ENCODE measurements at places on chromosomes 2 and 18.

DNA sequence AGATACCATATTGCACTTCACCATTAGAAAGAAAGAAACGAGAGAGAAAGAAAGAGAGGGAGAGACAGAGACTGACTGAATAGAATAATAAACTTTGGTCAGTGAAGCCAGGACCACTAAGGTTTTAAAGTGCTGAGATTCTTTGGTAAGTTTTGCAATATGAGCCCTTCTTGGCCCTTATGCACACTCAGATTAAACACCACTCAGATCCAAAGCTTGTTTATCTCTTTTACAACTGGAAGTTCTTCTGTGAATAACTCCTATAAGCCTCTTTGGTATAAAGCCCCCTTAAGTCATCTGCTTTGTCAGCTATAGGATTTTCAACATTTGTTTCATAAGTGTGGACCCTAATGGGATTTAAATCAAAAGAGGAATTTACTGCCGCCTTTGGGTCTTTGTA lies 40.8 kb downstream of the PID1 start:
- H3K4me1 ChIP-seq: no peaks in the 10 kb centered on the region
- no peak overlapping the region for H3K4me3 ChIP-seq
- DNase-seq: no peak
- no peak overlapping the region for H3K27ac ChIP-seq
- H3K36me3 ChIP-seq: no peaks in the 10 kb centered on the region

DNA sequence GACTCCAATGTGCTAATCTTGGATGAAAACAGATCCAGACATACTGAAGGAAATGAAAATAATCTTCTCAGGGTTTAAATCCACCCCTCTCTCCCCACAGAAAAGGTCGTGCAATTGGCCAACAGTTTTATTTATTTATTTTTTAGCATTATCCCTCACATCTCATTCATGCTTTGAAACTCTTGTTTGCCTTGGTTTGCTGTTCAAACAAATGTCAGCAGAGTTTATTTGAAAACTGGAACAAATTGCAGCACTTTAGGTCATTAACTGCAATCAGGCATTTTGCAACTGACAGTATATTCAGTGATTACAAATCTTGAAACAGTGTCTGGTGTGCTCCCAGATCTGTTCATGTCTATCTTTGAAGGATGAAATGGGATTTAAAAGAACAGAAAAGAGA lies 220.6 kb downstream of the SLC4A10 start:
- DNase-seq: no peak
- no peaks in the 10 kb centered on the region for H3K36me3 ChIP-seq

DNA sequence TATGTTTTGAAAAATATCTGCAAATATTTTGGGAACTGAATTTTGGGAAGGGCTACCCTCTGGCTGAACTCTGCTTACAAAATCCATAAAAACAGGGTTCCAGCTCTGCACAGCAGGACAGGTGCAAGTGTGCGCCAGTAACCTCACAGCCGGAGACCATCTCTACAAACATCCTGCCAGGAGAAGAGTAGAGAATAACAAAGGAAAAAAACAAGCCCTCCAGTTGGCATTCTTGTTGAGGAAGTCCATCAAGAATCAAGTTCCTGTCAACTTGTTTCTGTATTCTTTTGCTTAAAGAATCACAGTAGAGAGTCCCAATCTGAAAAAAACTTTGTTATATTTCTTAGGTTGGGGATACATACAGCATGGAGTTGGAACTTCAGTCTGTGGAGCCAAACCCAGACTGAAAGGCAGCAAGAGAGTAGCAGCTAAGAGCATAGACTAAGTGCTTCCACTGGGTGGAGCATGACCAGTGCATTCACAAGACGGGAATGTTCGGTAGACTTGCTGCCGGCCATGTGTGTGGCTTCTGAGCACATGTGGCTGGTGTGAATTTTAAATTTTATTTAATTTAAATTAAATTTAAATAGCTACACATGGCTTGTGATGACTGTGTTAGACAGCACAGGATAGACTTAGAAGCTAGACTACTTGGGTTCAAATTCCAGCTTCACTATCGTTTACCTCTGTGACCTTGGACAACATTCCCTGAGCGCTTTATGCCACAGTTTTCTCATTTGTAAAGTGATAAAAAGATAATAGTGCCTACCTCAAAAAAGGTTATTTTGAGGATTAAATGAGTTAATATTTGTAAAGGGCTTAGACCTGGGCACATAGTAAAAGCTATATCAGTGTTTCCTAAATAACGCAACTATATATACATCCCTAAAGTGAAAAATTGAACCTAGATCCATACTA lies 41.9 kb downstream of the SPTBN1 start:
- H3K36me3 ChIP-seq: no peaks in the 10 kb centered on the region
- no peaks in the 10 kb centered on the region for H3K4me1 ChIP-seq
- no peak for DNase-seq
- no peak overlapping the region for H3K27ac ChIP-seq

DNA sequence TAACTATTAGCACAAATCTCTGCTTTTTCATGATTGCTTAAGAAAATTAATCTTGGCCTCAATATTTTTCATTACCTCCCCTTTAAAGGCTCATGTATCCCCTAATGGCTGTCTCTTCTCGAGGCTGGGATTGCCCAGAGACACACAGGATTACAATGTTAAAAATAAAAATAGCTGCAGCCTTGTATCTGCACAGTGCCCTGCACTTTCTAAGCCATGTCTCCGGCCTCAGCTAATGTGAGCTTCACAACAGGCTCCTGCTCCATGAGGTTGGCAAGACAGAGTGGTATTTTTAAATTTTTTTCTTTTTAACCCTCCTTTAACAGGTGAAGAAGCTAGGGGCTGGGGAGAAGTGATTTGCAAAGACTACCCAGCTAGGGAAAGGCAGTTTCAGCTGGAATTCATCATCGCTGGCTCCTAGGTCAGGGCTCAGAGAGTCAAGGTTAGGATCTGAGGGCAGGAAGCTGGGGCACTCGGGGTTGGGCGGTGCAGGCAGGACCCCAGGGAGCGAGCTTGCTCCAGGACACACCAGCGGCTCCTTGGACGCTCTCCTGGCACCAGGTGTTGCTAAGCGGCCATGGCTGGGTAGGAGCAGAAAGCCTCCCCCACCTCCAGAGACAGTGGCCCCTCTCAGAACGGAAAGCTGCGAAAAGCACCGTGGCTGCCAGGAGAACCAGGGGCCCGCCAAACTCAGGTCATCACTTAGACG lies 135.6 kb downstream of the SMAD2 start:
- H3K4me3 ChIP-seq: no peak overlapping the region
- H3K27me3 ChIP-seq: peaks cover 21% of the 10 kb centered on the region
- H3K36me3 ChIP-seq: no peaks in the 10 kb centered on the region
- DNase-seq: no peak
- no peaks in the 10 kb centered on the region for H3K4me1 ChIP-seq

GRCh38 chr2:224393157-224393872 lies 8.6 kb downstream of the FAM124B start:
- DNase-seq: no peak
- no peaks in the 10 kb centered on the region for H3K4me1 ChIP-seq
- no peak overlapping the region for H3K27ac ChIP-seq
- no peak overlapping the region for H3K4me3 ChIP-seq
- H3K36me3 ChIP-seq: peaks cover 3% of the 10 kb centered on the region

DNA sequence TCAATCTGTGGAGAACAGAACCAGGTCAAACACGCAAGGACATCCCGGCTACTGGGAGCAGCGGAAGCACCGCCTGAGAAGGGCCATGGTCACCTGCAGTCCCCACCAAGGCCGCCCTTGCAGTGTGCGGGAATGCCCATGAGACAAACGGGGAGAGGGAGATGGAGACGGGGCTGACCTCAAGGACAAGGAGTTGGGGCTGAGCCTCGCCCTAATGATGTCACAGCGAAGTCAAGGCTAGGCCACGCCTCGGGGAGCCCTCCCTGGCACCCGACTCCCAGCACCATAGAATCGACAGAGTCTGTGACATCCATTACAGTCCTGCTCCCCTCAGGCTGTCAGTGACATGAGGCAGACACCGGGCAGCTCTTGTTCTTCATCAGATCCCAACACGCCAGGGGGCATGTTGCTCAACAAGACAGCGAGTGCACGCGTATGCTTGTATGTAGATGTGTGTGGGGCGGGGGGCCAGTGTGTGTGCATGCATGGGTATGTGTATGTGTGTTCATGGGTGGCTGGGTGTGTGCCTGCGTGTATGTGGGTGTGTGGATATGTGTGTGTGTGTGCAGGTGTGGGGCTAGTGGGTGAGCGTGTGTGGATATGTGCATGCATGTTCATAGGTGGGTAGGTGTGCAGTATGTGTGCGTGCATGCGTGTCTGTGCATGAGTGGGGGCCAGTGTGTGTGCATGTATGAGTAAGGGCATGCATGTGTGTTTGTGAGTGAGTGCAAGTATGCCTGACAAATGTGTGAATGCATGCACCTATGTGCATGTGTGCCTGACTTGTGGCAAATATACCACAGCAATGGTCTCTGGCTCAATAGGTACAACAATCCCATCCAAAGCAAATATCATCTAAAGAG lies 57.0 kb downstream of the ANKMY1 start:
- no peak overlapping the region for H3K27ac ChIP-seq
- DNase-seq: peak; percentile 11
- no peaks in the 10 kb centered on the region for H3K4me1 ChIP-seq
- no peaks in the 10 kb centered on the region for H3K27me3 ChIP-seq
- no peak overlapping the region for H3K4me3 ChIP-seq

DNA sequence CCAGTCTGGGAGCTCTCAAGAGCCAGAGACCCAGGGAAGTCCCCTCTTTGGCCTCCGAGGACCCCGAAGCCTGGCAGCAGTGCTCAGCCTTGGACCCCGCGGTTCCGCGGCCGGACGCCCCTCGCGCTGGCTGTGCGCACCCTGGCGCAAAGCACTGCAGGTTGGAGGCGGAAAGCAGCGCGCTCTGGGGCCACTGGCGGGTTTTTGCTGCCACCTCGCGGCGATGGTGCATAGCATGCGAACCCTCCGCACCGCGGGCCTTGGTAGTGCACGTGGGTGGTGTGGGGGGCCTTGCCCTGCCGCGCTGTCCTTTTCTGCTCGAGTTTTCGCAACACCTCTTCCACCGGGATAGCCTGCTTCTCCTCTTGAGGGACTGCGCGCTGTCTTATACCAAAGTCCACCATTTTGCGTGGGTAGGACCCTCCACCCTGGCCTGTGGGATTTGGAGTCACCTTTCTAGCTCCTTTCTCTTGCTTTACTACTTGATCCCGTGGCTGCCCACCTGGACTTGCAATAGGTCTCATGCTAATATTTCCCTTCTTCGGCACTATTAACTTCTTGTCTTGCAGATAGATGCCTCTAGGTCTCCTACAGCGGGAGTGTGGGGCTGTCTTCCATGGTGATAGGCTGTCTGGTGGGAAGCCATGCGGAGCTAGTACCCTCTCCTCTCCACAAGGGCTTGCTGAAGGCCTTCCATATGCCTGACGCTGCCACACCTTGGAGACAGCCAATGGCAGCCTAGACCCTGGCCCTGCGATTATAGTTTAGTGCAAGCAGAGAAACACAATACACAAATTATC lies 14.3 kb downstream of the SIX3 start:
- no peak overlapping the region for H3K4me3 ChIP-seq
- peak; percentile 65 for DNase-seq
- peaks cover 90% of the 10 kb centered on the region for H3K27me3 ChIP-seq
- H3K27ac ChIP-seq: no peak overlapping the region

DNA sequence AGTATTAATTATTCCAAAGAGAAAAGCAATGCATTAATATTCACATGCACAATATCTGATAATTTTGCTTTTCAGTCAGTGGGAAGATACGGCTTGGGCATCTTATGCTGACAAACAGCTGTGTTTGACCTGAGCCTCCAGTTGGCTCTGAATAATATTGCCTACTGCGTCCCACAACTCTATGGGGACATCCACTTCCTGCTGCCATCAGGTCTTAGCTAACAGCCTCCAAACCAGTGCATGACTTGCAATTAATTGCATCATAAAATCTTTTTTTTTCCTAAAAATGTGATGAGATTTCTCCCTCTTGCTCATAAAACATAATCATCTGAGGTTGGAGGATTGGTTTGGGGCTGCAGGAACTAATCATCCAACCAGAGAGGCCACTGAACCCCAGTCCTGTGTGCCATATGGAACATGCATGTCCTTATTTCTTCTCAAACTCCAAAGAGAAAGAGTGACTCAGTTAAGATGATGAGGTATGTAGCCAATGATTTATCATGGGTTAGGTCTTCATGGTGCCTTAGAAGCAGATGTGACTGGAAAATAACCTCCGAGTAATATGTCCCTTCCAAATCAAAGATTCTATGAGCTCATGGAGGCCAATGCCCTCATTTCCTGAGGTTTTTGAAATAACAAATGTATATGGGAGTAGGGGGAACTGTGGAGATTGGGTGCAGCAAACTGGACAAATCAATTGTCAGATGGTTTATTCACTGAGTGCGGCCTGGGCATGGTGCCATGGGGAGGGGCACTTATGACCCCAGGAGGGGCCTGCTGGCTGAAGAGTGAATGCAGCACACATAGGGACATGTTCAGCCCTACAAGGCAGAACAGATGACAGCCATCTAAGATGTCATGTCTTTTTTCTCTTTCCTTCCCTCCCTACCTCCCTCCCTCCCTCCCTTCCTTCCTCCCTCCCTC lies 39.4 kb downstream of the EDAR start:
- no peak for DNase-seq
- H3K27me3 ChIP-seq: no peaks in the 10 kb centered on the region
- H3K36me3 ChIP-seq: no peaks in the 10 kb centered on the region
- H3K4me1 ChIP-seq: no peaks in the 10 kb centered on the region
- no peak overlapping the region for H3K4me3 ChIP-seq

Data from central memory CD8-positive, alpha-beta T cell (primary cell).